Left colon (tissue), 2 donors: ENCODE measurements at places on chromosomes 12 and 14. TPM values are rescaled to one million over a fixed set of nuclear protein-coding genes. Genes with fewer than 3 reads are reported as not detected.

DNA sequence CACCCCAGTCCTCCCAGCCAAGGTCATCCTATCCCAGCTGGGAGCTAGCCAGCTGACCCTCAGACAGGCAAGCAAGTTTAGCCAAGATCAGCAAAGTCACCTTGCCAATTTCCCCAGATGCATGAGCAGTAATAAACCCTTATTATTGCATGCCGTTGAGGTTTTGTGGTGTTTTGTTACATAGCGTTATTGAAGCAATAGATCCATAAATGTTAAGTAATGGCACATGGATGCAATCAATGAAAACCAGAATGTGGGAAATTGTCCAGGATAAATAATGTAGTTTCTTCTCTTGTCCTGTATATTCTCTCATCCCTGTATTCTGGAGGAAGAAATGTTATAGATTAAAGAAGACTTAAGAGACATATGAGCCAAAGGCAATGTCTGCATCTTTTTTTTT lies 18.0 kb upstream of the TMEM260 start:
- DNase-seq, result no peak

GRCh38 chr14:67722293-67722692 lies 20.6 kb downstream of the RDH12 start:
- DNase-seq, result peak; percentile 16

GRCh38 chr12:122635471-122635870 lies 67.7 kb downstream of the HCAR2 start:
- no peak for DNase-seq

DNA sequence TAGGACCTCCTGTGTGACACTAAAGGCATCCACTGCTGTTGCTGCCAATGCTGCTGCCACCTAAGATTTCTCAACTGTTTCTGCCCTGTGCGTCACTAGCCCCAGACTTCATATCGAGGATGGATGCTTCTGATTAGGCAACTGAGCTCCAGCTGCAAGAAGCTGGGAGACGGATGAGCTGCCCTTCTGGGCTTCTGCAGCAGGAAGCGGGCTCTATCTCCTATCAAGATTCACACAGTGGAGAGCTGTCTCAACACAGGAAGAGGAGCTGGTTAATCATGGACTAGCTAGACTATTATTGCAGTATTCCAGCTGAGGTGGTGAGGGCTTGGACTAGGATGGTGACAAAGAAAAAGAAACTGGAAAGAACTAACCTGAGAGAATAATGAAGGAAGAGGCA lies 59.2 kb upstream of the PELI2 start:
- no peak for DNase-seq

DNA sequence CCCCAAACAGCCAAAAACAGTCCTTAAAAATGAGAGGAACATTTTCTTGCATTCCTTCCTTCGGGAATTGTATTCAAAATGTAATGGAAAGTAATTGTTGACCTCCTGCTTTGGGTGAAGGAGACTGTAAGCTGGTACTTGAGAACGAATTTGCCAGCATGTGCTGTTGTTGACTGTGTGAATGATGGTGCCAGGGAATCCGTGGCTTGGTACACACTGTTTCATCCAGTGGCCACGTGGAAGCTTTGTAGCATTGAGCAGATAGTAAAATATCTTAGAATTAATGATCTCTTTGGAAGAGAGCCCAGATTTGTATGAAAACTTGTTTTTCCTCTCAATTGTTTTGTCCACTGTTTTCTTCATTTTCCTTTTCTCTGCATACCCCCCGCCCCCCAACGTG lies 1.7 kb downstream of the ASCL4 start:
- DNase-seq, result no peak

DNA sequence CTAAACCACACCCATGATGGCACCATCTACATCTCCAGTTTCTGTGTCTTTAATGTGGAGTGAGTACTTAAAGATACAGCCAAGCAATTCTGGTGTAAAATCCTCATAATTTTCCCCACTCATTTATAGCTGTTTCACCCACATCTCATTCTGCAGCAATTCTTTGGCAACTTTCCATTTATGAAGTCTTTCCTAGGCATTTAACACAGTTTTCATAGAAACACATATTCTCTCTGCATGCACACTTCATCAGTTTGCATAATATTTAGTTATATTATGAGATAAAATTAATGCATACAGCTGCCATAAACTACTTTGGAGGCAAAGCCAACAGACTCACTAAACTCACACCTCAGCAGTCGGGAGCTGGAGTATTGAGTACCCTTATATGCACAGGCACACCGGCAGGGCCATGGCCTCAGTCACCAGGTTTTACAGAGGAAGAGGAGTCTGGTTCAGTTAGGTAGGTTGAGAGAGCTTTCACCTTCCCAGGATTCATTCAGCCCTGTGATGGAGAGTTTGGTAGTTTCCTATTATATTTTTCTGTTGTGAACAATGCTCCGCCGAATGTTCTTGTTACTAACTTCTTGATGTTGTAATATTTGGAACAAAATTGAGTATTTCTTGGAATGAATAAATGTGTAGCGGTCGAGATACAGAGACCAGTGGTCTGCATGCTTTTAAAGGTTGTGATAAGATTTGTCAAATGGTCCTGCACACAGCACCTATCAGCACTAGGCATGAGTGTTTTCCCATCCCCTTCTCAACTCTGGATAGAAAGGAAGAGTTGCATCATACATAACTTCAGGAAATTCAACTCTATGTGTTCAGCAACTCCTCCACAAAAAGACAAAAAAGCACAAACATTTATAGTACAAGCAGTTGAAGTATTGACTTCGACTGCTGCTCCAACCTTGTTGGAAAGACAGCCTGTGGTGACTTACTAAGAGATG lies 123.5 kb downstream of the TTC8 start:
- no peak for DNase-seq

- no peak for DNase-seq
Observed at GRCh38 chr14:22210906-22211305, 378.1 kb downstream of the DAD1 start.

- no peak for DNase-seq
Observed at GRCh38 chr14:76121089-76121748, 30.5 kb upstream of the GPATCH2L start.

- no peak for DNase-seq
Observed at GRCh38 chr14:88297306-88297705, 25.8 kb downstream of the KCNK10 start.

GRCh38 chr14:23707415-23707814 lies 71.3 kb downstream of the DHRS2 start:
- DNase-seq, result no peak

DNA sequence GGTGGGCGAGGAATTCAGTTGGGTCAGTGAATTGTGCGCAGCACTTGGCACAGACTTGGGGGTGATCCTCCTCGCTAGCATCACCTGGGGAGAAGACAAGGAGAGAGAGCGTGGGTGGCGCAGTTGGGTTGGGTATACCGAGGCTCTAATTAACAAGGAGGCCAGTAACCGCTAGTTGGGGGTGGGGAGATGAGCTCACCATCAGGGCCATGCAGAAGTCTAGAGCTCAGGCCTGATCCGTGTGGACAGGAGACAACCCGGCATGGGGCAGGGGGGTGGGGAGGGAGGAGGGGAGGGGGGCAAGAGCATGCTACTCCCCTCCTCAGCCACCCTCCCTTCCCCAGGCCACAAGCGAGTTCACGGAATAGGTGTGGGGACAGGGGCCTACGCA lies 580 bp downstream of the SALL2 start:
- DNase-seq, result no peak

DNA sequence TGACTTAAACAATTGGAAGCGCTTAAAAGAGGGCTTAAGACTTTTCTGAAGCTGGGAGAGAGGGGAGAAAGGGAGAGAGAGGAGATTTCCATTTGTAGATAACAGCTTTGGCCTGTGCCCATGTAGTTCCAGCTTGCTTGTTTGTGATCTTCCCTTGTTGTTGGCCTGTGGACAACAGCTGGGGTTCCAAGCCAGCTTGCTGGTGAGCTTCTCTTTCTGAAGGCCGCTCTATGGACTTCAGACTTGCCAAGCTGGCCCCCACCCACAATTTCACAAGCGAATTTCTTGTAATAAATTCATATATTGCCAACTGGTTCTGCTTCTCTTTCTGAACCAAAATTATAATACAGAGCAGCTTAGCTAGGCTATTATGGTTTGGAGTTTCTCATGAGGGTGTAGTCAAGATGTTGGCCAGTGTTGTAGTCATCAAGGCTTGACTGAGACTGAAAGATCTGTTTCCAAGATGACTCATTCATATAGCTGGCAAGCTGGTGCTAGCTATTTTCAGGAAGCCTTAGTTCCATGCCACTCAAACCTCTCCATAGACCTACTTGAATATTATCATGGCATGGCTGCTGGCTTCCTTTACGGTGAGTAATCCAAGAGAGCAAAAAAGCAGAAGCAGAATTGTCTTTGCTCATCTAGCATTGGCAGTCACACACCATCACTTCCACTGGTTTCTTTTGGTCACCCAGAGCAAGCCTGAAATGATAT lies 89.4 kb downstream of the ATP23 start:
- no peak for DNase-seq

GRCh38 chr14:99718811-99719192 lies 34.7 kb downstream of the CYP46A1 start:
- DNase-seq, result no peak

DNA sequence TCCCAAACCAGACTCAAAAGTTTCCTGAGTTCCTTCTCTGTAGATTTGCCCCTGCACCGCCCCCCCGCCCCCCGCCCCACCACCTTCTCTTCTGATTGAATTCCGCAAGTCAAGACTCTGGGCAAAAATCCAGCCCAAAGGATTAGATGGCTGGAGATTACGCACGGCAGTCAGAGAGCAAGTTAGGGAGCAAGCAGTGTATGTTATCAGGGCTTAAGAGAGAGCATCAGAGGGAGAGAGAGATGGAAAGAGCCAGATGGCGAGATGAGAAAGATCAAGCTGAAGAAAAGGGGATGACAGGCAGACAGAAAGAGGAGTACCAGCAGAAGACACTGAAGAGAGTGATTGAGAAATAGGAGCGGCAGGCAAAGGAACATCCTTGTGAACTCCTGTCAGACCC lies 13.9 kb upstream of the ANKRD33 start:
- DNase-seq, result no peak

DNA sequence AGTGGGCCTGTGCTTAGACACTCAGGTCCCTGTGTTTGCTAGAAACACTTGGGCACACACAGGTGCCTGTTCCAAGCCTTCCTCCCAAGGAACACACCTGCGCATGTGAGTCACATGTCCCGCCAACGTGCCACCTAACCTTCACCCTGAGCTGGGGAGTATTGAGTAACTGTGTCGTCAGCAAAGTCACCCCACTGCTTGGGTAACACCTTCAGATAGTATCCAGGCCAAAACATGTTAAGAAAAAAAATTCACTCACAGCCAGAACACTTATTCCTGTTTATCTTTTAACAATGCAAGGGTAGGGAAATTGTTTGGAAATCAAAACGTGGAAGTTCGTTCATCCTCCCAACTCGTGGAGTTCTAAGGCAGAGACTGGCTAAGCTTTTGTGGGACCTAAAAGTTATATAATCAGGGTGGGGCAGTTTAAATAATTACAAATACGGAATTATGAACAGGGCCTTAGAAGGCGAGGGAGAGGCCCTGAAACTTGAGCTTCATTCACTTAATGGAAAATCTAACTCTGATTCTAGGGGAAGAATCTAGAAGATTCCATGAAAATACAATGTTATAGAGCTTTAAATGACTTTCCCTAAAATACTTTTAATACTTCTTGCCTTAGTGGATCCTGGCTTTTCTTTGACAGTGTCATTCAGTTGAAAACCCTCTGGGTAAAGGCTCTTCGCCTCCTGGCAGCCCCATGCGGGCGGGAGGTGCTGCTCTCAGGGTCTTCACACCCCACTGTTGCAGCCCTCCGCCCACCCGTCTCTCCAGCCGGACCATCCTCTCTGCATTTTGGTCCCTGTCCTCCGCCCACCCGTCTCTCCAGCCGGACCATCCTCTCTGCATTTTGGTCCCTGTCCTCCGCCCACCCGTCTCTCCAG lies 30.3 kb upstream of the ADIPOR2 start:
- DNase-seq, result peak; percentile 91

DNA sequence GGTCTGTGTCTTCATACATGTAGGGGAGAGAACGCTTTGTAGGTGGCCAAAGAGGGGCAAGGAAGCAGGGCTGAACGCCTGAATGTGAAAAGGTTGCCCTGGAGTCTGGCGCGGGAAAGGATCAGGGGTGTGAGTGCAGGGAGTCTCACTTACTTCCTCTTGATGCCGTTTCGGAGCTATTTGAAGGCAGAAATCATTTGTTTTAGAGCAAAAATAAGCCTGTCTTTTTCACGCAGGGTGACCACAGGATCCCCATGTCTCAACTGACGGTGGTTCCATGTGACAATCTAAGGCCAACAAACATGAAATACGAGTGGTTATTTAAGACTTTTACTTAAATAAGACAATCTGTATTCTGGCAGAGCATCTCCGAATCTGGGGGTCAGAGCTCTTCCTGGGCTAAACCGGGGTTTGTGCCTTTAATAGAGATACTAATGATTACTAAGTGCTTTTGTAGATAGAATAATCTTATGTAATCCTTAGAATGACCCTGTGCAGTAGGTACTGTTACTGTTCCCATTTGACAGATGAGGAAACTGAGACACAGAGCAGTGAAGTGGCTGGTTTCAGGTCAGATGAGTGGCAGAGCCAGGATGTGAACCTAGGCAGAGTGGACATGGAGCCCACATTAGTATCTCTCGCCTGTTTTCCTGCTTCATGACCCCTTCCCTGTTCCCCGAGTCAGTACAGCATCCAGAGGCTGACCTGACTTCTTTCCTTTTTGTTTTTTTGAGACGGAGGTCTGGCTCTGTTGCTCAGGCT lies 1.9 kb downstream of the BRI3BP start:
- DNase-seq, result peak; percentile 44

DNA sequence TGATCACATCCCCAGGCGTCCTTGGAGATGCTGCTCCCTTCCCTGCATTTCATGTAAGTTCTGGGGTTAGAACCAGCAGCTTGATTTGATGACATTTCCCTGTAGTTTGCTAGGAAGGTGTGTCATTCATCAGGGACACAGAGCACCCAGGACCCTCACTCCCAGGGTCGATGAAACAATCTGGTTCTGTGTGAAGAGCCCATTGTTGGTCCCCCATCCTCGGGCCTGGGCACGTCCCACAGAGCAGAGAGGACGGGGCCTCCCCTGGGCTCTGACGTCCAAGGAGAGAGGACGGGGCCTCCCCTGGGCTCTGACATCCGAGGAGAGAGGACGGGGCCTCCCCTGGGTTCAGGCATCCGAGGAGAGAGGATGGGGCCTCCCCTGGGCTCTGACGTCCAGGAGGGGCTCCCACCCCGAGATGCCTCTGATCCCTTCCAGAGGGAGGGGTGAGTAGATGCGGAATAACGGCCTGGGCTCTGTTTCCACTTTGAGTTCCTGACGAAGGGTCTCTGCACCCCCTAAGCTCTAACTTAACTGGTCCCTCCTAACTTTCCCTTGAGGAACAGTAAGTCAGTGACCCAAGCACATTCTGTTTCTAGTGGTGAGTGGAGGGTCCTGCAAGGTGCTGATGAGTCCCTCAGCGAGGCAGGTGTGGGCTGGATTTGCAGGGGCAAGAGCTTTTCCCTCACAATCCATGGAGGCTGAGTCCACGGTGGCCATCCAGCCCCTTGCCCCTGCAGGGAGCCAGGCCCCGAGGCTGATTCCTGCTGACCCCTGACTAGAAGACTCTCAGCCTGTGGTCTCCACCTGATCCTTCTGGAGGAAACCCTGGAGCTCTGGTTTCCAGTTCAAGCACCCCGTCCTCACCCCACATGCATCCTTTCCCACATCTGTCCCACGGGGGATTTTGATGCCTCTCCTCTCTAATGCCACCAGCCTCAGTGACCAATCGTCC lies 35.5 kb upstream of the SFSWAP start:
- DNase-seq, result no peak

- no peak for DNase-seq
Observed at GRCh38 chr14:56953884-56954283, 143.6 kb upstream of the OTX2 start.

WDHD1 gene
- total RNA-seq, result 2.8 TPM

INHBC gene
- total RNA-seq, result not detected

IQSEC3 gene
- 0.03 TPM for total RNA-seq

ADGRD1 gene
- 4.0 TPM for total RNA-seq

KLRG1 gene
- total RNA-seq, result 0.40 TPM

FLRT2 gene
- total RNA-seq, result 2.5 TPM

LMNTD1 gene
- total RNA-seq, result not detected

SYT1 gene
- total RNA-seq, result 1.5 TPM

SERPINA3 gene
- total RNA-seq, result 16.9 TPM
